SHP77 treated with DMSO at 0.1 percent for 48 hours (cell line): ENCODE measurements at places on chromosomes 3 and 15.

DNA sequence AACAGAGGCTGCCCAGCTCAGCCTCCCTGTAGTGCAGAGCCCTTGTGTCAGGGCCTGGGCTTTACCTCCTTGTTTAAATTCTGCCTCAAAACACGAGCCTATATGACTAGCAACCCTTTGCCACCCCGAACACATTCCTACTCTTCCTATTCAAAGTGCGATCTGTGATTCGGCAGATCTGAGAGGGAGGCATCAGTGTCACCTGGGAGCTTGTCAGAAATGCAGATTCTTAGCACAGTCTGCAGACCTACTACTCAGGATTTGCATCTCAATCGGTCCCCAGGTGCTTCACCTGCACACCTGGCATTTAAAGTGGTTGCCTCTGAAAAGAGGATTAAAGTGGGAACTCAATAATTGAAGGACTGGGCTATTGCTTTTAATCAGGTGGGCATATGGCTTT is 273.2 kb upstream of the TOPAZ1 start:
- no peak for DNase-seq

DNA sequence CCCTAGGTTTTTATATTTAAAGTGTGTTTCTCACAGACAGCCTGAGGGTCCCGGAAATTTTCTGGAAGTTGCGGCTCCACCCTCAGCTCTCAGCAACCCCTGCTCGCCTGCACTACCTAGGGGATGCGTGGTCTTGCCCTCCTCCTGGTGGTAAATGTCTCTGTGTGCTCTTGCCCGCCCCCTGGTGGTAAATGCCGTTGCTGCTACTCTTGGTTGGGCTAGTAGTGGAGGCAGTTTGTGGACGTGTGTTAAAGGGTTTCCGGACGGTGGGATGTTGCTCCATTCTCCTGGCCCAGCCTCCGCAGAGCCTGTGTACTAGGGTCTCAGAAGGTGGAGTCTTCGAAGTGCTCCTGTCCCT is 27.4 kb downstream of the STOML1 start:
- peak; percentile 37 for DNase-seq

DNA sequence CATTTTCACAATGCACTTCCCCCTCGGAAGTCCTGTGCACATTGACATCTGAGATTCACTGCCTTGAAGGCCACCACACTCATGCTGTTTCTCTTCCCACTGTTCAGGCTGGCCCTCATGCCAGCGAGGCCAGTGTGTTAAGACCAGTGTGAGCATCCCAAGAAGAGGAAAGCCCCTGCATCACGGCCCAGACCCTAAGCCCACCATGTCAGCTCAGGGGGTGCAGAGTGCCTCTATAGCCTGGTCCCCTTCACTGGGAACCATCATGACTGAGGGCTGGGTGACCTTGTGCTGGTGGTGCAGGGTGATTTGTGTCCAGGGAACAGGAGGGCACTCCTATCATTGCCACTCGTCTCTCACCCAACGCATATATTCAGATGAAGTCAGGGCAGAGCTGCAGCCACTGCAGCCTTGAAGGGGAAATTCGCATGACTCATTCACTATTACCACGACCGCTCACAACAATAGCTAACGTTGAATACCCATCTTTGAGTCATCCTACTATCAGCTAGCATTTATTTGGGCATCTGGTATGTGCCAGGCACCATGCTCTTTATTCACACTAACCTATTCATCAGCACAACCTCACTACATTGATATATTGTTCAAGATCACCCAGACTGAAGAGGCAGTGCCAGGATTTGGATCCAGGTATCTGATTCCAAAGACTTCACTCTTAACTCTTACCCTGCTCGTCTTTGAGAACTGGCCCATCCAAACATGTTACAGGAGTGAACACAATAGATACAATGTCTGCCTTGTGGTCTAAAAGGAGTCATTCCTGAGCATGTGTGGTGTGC is 58.8 kb upstream of the SLC6A11 start:
- no peak for DNase-seq

GRCh38 chr3:10469441-10470119 is 35.8 kb downstream of the ATP2B2 start:
- no peak for DNase-seq

DNA sequence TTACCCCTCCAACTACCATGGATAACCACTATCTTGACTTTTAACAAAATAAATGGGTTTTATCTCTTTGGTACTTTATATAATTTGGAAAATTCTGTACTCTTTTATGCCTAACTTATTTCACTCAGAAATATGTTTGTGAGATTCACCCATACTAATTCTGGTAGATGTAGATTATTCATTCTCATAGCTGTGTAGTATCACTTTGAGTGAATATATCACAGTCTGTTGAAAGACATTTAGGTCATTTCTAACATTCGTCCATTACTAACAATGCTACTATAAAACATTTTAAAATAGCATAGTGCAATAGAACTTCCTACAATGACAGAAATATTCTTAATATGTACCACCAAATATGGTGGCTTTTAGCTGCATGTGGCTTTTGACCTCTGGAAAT is 542.4 kb downstream of the RBMS3 start:
- DNase-seq: no peak

DNA sequence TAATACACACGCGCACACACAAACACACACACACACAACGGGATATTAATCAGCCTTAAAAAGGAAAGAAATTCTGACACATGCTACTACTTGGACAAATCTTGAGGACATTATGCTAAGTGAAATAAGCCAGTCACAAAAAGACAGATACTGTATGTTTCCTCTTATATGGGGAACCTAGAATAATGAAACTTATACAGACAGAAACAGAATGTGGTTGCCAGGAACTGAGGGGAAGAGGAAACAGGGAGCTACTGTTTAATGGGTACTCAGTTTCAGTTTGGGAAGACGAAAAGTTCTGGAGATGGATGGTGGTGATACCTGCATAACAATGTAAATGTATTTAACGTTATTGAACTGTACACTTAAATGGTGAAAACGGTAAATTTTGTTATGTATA is 20.2 kb downstream of the ICE2 start:
- DNase-seq: no peak

DNA sequence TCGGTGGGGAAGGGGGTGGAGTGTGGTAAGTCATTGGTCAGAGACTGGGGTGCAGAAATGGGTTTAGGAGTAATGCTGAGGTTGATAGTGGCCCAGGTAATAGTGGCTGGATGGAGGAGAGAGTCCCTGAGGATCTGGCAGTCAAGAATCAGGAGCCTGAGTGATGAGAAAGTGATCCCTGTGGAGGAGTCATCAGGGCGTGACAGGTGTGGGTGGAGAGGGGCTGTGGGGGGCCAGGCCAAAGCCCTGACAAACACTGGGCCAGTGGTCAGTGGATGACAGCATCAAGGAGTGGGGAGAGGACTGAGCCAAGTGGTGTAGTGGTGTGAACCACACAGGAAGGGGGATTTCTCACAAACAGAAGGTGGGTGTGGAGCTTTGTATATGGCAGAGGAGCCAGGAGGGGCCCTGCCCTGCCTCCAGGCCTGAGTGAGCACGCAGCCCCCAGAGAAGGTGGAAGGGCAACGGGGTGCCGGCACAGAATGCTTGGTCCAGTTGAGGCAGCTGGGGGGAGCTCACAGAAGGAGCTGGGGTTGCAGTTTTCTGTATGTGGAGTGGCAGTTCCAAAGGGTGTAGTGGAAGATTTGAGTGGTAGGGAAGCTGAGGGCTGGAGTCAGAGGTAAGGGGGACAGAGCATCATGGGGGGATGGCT is 77.1 kb downstream of the SPSB4 start:
- no peak for DNase-seq

GRCh38 chr3:176208283-176208682 is 989.0 kb downstream of the TBL1XR1 start:
- DNase-seq: no peak

GRCh38 chr3:32403663-32404062 is 12.0 kb downstream of the CMTM7 start:
- DNase-seq: peak; percentile 39

GRCh38 chr3:16048435-16049318 is 125.8 kb upstream of the GALNT15 start:
- DNase-seq: peak; percentile 47

- no peak for DNase-seq
Observed at GRCh38 chr3:38029400-38030125, at the start of gene PLCD1. Gene PLCD1, minus strand, starts transcription at chr3:38029642. Its CDS starts 103 bp downstream, at chr3:38029539.

GRCh38 chr3:106617276-106617675 is 748.5 kb upstream of the CBLB start:
- no peak for DNase-seq

- DNase-seq: peak; percentile 44
Observed at GRCh38 chr3:27467545-27467944, 16.6 kb downstream of the SLC4A7 start.

DNA sequence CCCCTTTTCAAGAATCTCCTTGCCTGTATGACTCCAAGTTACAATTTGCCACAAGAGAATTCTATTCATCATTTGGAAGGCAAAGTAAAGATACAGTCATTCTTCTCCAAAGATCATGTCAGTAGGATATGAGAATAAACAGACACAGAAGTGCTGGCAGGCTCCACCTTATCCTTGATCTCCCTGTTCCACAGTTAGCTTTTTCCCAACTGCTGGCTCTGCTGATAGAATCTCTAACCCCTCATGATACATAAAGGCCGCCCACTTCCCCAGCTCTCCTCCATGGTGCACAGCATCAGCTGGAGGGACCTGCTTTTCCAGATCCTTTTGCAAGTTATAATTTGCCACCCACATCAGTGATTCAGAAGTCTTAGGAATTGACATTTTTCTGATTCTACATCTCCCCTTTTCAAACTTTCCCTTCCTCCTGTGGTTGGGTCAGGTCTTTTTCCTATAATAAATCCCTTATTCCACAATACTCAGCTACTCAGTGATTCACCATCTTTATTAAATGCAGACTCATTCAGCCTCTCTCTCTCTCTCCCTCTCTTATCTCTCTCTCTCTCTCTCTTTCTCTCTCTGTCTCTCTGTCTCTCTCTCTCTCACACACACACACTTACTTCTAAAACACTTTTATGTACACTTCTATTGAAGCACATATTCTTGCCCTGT is 465.4 kb downstream of the GBE1 start:
- DNase-seq: no peak

GRCh38 chr15:27847775-27848710 is 251.1 kb downstream of the OCA2 start:
- DNase-seq: no peak

DNA sequence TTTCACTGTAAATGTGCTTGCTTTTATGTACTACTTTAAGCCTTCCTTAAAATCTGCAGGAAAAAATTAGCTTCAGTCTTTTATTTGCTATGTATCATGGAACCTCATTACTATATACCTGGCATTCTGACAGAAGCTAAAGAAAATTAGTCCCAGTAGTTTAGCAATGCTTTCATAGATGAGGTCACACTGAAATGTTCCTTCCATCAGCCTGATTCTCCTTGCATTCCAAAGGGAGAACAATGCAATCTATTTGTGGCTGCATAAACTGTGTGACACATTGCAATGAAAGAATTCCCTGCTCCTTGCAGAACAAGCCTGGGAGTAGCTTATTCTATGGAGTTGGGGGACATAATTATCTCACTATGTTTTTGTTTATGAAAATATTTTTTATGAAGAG is 691.5 kb upstream of the ARPP21 start:
- DNase-seq: no peak

- no peak for DNase-seq
Observed at GRCh38 chr3:119632829-119633228, 27.6 kb downstream of the POPDC2 start.

- DNase-seq: no peak
Observed at GRCh38 chr15:55991802-55992768, 1.3 kb downstream of the NEDD4 start.

DNA sequence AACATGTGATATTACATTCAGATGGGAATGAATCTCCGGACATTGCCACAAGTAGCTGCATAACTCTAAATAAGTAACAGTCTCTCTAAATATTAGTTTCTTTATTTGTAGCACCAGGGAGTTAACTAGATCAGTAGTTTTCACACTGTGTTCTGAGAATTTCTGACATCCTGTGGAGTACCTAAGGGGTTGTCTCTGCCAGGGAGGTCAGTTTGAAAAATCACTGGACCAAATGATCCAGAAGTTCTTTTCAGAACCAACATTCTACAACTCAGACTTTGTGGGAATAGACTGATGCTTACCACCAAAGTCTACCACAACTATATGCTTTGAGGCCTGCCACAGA is 9.0 kb upstream of the ILDR1 start:
- no peak for DNase-seq
